ENCODE measurements at places on chromosomes 4 and X.

GRCh38 chr4:25310066-25310802 lies 2.3 kb upstream of the ZCCHC4 start:
- DNase-seq: no peak

- no peak for DNase-seq
These were observed at the start of gene CXCR3 for GRCh38 chrX:71618303-71618721. Gene CXCR3 (minus strand): TSS chrX:71618511. CDS start chrX:71618449, 62 bp downstream.

GRCh38 chrX:45422216-45422925 lies 221.7 kb upstream of the DIPK2B start:
- no peak for DNase-seq

GRCh38 chrX:77061545-77061944 lies 385.6 kb upstream of the FGF16 start:
- DNase-seq: no peak

- DNase-seq: no peak
These were observed 2.4 kb downstream of the NKX3-2 start for GRCh38 chr4:13541720-13542576.
